Left renal pelvis (tissue), 4 donors: ENCODE measurements at places on chromosomes 6 and 20.

DNA sequence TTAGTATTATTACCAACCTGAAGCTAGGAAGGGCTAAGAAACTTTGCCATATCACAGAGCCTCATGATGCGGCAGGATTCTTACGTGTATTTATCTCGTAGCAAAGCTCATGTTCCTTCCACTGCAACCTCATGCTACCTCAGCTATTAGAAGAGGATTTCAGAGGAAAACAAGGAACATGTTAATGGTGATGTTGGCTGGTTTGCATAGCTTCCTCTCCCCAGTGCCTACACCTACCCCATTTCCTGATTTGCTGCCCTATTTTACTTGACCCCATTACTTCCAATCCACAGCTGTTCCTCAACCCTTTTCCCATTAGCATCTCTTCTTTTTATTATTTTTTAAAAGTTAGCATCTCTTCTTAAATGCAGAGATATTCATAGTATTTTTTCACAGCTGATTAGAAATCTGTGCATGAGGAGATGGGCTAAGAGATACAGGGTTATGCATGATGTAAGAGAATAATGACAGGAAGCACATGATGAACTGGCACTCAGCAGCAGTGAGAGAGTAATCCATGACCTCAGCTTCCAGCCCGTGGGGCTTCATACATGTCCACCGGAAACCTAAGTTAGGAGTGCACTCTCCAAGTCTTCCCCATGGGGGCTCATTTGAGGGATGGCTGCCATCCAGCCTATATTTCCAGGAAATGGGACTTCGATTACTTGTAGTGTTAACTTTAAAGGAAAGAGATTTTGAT, 106.1 kb upstream of the ASF1A start:
- DNase-seq, result no peak

- no peak for DNase-seq
Measured at GRCh38 chr6:21800948-21801438, 207.4 kb downstream of the SOX4 start.

DNA sequence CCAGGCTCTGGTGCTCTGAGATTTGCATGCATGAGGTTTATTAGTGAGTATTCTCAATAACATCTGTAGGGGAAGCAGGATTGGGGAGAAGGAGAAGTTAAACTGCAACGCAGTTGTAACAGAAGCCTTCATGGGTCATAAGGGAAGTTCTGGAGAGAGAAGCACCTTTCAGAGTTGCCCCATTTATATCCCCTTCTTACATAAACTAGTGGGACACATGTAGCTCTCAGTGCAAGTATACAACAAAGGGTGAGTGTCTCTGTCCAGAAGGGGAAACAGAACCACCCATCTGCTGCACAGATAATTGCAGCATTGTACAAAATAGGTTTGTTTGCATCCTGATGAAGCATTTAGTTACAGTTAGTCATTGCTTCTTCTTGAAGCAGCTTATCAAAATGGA, 4.3 kb upstream of the ADGB start:
- DNase-seq, result no peak

DNA sequence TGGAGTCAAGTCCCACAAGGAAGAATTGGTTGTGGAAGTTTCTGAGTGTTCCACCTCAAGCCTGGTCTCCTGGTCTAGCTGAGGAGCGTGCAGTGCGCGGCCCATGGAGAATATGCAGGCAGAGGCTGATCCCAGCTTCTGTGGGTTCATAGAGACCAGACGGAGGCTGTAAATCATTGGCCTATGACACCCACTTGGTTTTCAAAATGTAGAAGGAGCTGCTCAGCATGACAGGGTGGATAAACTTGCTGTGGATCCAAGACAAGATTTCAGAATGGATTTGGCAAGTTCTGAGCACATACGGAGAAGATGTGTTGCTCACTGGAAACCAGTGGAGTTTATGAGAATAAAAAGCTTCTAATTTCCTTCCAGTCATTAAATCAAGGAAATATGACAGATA, 744 bp downstream of the KIF25 start:
- no peak for DNase-seq

- DNase-seq, result no peak
Measured at GRCh38 chr6:44453146-44453545, 65.6 kb downstream of the CDC5L start.

DNA sequence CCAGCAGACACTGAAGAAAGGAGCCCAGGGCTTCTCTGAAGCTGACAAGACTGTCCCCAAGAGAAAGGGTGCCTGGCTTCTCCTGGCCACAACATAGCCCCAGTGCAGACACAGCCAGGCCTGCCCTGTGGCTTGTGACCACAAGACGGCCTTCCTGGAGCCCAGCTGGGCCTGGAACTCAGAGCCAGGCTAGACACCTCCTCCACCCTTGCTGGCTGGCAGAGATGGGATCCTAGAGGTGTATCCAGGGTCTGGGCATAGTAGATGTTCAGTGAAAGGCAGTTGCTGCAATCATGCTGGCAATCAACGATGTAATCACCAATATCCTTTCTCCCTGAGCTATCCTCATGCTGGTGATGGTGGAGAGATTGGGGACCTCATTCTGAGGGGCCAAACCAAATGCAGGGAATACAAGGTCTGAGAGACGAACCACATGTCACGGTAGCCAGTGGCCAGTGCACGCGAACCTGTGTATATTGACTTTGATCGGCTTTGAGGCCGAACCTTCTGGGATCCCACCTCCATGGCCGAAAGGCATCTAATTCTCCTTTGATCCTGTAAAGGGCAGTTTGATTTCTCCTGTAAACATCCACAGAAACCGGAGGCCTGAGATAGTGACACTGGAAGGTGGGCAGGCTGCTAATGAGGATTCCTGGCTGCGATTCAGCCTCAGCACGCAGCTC, 115.2 kb downstream of the PSMB1 start:
- no peak for DNase-seq

GRCh38 chr6:36691011-36691410, 6.6 kb upstream of the RAB44 start:
- DNase-seq, result no peak

- no peak for DNase-seq
Measured at GRCh38 chr6:27139756-27140579, 107.5 kb upstream of the PRSS16 start.

GRCh38 chr6:167866642-167867041, 39.9 kb downstream of the AFDN start:
- no peak for DNase-seq

DNA sequence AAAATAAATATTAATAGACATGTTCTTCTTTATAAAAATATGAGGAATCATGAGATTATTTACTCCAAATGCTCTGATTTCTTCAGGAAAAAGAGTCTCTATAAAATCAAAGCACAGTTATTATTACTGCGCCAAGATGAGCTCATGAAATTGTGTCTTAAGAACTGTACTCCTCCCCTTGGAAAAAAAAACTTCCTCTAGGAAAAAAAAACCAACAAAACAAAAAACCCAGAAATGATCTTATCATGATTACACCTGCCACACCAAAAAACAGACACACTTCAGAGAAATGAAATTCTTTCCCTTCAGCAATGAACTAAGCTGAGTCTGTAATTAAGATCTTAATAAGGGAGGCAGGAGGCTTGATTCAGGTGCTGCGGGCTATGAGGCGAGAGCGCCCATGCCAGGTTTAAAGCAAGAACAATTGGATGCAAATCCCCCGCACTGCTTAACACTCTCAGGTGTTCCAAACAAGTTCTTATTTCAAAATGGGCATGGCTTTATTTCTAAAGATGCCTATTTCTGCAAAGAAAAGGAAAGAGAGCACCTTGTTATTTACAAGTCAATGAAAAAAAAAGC, 9.1 kb downstream of the NEDD9 start:
- no peak for DNase-seq

DNA sequence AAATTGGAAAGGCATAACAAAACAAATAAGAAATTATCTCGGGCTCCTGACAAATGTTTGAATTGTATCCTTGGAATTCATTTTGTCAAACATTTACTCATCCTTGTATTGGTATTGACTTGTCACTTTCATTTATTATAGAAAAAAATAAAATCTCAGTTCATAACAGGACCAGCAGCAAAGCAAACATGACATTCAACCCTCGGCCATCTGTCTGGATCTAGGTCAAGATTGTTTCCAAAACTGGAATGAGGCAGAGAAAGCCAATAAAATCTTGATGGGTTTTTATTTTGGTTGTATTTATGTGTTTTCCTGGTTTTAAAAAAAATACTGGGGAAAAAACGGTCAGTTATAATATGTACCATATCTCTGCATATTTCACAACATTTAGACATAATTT, 42.9 kb upstream of the FABP7 start:
- no peak for DNase-seq

GRCh38 chr6:7916959-7917358, 6.4 kb upstream of the TXNDC5 start:
- no peak for DNase-seq

GRCh38 chr6:29631209-29631810, 1.7 kb downstream of the GABBR1 start:
- DNase-seq, result no peak

- DNase-seq, result no peak
Measured at GRCh38 chr6:26216886-26217713, 129.9 kb downstream of the HFE start.

DNA sequence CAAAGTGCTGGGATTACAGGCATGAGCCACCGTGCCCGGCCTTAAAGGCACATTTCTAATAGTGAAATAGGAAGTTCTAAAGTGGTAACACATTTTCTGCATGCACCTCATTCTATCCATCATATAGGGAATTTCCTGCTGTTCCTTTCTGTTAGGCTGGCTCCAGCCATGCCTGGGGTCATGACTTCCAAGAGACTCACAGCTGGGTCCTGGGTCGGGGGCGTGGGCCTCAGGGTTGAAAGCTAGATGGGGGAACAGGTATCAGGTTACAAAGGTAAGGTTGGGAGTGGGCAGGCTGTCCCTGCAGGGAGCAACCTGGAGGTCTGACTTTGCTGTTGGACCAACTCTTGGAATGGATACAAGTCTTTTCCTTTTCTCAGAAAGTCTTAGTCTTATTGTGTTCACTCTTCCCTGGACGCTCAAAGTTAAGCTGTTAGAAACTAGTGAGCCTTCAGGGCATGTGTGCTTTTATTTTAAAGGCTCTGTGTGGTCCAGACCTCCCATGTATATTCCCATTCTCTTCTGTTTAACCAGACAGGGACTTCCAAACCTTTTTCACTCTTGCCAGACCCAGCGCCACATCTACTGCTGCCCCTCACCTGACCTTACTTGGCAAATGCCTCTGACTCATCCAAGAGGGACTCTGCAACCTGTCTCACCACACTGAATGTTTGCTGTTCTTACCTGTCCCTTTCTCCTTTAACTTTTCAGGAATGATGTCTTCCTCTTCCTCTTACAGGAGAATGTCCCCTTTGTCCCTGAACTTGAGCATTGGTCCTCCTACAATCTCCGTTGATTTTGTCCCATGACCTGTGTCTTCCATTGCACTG, 64.4 kb downstream of the TMEM170B start:
- no peak for DNase-seq

DNA sequence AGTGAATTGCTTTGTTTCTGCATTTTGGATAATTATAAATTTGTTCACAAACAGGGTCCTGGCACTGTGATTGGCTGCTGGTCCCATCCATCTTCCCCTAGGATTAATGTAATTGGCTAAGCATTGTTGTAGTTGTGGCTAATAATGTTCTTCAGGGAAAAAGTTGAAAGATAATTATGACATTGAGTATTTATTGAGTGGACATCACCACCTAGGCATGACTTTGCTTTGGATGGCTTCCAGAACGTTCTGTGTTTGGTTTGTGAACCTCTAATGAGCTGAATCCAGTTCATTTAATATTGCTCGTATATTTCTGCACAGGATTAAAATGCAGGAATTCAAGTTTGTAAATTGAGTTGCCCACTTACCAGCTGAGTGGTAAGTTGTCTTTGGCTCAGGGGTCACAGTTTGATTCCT, 55.1 kb downstream of the ARID1B start:
- DNase-seq, result no peak

DNA sequence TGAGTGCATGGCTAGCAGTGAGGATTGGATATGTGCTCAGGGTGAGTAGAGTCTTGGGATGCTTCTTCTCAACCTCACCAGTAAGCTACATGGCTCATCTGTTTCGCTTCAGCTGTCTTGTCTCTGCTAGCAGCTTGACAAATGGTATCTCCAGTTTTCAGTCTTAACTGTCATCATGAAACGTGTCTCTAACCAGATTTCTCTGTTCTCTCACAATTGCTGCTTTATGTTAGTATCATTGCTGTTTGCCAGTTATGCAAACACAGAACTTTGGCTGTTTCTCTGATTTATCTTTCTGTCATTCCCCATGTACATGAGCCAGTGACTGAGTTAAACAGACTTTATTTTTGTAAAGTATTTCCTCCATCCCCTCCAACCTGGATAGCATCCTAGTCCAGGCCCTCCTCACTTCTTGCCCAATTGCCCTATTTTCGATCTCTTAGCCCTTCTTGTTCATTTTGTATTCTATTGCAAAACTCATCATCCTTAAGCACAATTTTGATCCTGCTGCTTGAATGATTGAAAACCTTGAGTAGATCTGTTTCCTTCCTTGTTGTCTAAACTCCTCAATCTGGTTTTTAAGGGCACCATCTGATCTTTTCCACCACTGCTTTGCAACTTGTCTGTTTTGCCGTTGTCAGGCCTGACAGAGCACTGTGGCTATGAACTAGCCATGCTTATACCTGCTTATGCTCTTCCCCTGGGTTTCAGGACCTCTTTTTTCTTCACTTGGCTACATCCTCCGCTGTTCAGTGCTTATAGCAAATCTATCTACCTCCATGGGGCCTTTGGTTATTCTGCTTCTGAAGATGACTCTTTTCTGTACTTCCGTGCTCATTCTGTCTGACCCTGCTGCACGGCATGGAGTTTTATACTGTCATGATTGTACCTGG, 37.7 kb upstream of the ADIG start:
- no peak for DNase-seq

- DNase-seq, result no peak
Measured at GRCh38 chr20:60254901-60255411, 296.7 kb downstream of the CDH26 start.

GRCh38 chr20:57163041-57163440, 103.4 kb downstream of the BMP7 start:
- DNase-seq, result no peak

GRCh38 chr20:59403261-59403961, 103.0 kb downstream of the EDN3 start:
- DNase-seq, result no peak

GRCh38 chr6:42105156-42105648, 37.2 kb downstream of the C6orf132 start:
- DNase-seq, result no peak

DNA sequence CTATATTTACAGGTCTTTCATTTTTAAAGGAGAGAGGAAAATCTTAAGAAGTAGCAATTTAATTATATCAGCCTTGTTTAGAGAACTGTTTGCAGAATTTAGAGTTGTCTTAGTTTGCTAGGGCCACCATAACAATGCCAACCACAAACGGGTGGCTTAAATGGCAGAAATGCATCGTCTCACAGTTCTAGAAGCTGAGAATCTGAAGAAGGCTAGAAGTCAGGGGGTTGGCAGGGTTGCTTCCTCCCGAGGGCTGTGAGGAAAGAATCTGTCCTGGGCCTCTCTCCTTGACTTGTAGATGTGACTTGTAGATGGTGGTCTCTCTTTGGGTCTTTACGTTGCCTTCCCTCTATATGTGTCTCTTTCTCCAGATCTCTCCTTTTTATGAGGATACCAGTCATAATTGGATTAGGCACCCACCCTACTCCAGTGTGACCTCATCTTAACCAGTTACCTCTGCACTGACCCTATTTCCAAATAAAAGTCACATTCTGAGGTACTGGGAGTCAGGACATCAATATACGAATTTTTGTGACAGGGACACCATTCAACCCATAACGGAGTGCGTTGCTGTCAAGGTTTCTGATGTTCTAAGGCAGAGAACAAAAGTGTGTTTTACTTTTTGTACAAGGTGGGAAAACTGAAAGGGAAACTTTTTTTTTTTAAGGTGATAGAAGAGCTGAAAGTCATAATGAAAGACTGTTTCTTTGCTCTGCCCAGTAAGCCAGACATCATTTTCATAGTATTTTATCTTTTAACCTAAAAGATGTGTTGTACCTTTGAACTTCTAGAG, 84.4 kb downstream of the SAMD3 start:
- DNase-seq, result no peak

GRCh38 chr20:14282140-14282539, 55.3 kb downstream of the FLRT3 start:
- DNase-seq, result no peak
